ENCODE measurements at places on chromosomes 3 and 15. TPM values are rescaled to one million over a fixed set of nuclear protein-coding genes. Genes with fewer than 3 reads are reported as not detected.

- DNase-seq = no peak
Observed at GRCh38 chr3:195226445-195226844, 44.5 kb downstream of the XXYLT1 start.

GRCh38 chr3:104956620-104957345, 409.9 kb upstream of the ALCAM start:
- DNase-seq = no peak

IL17RE gene
- 0.64 TPM for total RNA-seq

- no peak for DNase-seq
Observed at GRCh38 chr15:36680751-36681150, 101.3 kb downstream of the CDIN1 start.

DNA sequence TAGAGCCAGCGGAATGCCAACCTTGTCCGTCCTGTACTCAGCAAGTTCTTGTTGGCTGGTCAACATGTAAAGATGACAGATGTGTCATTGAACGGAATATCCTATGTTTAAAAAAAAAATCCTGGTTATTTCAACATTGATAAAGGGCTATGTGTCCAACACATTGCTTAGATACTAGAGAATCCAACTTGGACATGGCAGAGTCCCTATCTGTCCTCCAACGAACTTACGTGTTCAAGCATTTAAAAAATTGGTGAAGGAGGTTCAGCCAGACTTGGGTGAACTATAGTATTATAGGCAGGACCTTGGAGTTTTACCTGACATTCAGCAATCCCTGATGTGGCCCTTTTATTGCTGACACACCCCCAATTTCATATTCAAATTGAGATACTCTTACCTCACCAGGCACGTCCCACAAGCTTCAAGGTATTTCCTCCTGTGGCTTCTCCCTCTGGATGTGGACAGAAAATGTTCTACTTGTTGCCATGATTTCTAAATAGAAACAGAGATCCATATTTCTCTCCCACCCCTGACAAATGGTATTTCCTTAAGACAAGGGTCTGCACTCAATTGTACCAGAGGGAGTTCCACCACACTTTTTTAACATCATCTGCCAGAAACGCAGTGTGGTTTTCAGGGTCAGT, 207.7 kb upstream of the TPM1 start:
- no peak for DNase-seq

GNB4 gene
- total RNA-seq = 87.2 TPM

DNA sequence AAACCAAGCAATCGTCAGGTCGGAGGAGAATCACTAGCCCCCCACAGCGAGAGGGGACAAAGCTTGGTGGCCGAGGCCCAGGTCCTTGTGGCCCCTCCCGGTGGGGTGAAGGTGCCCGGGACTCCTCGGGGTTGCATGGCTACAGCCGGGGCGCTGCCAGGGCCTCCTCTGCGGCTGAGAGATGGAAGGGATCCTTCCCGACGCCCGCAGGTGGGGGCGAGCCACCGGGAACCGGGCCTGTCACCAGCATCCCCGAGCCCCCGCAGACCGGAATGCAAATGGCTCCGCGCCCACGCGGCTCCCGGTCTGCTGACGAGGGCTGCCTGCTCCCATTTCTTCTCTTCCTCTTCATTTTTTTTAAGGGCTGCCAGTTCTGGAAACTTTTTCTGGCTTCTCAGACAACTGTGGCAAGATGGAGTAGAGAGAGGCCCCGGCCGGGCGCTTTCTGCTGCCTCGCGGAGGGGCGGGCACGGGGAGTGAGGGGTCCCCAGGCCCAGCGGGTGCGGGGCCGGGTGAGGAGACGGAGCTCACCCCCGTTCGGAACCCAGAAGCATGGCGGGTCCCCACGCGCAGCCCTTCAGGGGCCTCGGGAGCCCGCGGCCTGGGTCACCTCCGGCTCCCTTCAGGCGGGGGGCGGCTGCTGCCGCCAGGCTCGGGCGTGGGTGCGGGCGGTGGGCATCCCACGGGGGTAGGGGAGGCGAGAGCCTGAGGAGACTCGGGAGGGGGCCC, 27.5 kb downstream of the MELTF start:
- peak; percentile 10 for DNase-seq

- no peak for DNase-seq
Observed at GRCh38 chr15:77915261-77915960, 162.1 kb downstream of the TBC1D2B start.

DNA sequence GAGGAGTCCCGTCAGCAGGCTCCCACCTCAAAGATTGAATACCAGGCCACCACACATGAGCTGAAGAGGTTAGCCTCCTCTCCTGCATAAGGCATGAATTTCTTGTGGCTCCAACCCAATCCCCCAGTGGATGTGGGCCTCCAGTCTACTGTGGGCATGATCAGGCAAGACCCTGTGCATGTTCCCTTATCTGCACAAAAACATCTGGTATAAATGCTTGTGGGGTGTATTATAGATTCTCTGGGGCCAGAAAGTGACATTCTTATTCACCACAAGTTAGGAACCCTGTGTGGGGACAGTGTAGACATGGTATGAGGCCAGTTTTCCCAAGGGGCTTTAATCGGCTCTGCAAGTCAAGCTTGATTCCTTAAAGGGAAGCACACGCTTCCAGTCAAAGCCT, 18.2 kb upstream of the UBP1 start:
- DNase-seq = no peak
